NCI-H446 (cell line): ENCODE measurements at places on chromosomes 4 and X.

DNA sequence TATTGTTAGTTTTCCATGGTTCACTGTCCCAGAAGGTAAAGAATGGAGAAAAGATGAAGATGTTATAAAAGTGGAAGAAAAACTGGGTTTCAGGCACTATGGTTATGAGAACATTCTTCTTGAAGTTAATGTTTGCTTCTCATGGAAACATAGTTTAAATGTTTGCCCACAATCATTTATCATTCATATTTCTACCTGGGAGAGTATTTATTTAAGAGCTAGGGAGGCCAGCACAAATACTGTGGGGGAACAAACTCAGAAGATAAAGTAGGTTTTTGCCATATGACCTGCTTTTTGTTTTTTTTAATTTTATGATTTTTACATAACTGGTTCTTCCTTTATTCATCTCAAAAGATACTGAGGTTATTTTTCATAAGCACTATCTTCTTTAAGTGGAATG lies 96.8 kb downstream of the GC start:
- no peak for DNase-seq

DNA sequence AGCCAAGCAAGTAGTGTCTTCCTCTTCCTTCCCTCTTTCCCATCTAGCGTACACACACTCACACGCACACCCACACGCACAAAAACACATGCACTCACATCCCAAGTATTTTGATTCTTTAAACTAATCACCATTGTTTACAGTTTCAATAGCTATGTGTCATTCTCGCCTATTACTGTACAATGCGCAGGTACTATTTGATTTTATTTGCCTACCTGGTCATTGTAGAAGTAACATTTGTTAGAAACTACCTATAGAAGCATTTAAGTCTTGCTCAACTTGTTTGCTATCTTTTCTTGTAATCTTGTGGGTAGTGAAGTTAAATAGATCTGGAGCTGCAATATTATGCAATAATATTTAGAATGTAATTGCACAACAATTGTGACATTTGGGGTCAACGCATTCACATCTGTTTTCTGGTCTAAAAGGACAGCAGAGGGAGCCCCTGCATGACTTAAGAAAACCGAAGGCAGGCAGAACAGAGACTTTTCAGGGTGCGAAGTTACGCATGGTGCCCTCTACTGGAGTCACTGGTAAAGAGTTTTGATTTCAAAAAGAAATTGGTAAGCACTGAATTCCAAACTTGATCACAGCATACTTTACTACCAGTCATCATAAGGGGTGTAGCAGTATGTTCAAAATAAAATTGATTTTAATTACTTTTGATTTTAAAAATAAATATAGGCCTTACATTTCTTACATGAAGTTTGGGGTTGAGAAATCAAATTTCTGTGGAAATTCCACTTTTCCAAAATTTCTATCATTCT lies 503.3 kb upstream of the FAM241A start:
- DNase-seq: peak; percentile 48

DNA sequence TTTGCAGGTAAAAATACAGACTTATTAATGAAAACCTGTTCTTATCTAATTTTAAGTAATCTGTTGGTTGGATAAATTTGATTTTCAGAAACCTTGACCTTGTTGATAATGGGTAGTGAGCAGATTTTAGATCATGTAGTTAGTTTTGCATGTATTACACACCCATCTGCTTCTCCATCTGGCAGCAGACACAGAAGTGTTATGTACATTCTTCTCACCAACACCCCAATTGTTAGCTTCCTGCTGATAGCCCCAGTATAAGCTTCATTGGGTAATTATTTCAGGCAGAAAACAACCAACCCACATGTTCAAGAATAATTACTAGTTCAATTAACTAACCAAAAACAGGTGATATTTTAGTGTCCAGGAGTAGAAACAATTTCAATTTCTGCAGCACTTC lies 1740.5 kb upstream of the AGA start:
- DNase-seq: no peak

DNA sequence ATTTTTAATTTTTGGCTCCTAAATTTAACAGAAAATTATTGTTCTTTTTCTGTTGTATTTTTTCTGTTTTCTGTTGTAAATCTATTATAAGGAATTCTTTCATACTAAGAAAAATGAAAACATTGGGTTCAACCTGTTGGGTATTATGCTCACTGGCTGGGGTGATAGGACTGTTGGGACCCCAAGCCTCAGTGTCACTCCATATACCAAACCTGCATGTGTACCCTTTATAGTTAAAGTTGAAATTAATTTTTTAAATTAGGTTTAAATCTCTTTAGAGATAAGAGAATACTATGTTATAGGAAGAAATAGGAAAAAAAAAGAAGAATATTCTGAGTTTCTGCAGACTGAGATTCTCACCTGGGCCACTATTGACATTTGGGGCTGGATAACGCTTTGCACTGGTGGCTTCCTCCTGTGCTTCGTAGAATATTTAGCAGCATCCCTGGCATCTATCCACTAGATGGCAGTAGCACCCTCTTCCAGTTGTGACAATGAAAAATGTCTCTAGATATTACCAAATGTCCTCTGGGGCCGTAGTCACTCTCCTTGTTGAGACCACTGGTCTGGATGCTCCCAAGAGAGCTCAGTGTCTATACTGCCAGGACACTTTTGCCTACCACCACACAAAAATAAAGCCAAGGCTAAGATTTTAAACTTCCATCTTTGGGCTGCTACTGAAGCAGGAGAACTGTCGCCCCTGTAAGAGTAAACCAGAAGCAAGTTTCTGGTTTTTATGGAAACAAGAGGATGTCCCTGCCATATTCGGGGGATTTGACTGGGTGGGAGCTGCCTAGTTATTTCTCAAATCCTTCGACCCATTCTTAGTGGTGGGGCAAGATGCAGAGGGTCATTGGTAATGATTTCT lies 22.4 kb upstream of the CLTRN start:
- peak; percentile 9 for DNase-seq

GRCh38 chr4:89567936-89568335 lies 260.3 kb upstream of the GPRIN3 start:
- no peak for DNase-seq

- peak; percentile 92 for DNase-seq
Observed at GRCh38 chr4:6716018-6716911, at the start of gene BLOC1S4. Gene BLOC1S4, plus strand, starts transcription at chr4:6716174. Its CDS starts 36 bp downstream, at chr4:6716210.

DNA sequence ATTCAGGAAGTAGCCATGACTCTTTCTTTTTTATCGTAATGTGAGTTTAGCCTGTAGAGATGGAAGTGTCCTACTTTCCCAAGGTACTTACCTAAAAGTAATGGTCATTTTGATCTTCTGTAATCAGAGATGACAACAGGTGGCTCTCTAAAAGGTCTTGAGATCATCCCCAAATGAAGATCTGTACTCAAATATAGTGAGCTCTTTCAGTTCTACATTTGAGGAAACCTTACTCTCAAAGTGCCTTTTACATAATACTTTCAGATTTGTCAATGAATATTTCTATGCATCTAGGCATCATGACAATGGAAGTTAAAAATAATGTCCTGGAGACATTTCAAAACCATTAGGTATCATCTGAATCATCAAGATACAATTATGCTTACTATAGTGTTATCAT lies 17.2 kb upstream of the MND1 start:
- no peak for DNase-seq

DNA sequence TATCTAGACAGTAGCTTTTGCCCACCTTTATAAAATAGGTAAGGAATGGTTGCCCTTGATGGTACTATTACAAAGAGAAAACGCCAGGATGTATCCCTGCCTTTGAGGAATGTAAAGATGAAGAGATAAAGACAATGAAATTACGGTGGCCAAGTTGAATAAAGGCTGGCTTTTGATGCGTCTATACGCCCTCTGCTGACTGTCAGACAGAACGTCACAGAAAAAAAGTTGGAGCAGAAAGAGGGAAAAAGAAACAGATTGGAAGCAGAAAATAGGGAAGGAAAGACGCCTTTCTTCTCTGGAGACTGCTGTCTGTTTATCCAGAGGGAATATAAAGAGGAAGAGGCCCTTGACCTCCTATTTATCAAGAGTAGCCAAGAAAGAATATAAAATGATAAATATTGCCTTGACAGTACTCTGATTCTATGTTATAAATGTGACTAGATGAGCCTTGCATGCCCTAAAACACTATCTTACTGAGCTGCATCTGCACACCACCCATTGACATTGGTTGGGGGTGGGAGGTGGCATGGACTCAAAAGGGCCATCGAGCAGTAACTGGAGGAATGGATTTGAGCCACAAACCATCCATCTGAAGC lies 30.6 kb downstream of the PCDH19 start:
- DNase-seq: peak; percentile 29

DNA sequence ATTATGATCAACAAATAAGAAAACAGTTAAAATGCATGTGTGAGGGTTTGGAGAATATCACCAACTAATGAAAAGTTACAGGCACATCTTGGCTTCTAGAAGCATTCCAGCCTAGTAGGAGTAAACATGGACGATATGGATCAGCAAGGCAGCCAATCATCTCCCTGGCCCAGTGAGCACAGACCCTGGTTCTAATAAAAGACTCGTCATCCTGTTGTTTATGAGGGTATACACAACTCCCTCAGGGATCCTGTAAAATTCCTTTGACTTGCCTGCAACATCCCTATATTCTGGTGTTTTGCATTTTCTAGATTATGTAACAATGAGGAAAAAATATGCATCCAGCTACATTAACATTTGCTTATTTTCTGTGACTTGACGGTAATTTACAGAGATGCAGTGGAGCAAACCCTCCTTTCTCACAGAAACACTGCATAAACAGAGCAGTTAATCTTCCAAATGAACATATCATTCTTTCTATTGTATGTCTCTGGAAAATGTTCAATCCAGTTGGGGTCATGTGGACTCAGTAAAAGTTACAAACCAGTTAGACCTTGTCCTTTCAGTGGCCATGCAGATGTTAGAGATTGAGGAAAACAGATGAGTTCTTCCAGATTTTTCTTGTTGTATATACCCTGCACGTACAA lies 88.9 kb upstream of the NDP start:
- DNase-seq: no peak

- no peak for DNase-seq
Observed at GRCh38 chr4:168537571-168537970, 40.7 kb downstream of the PALLD start.

- no peak for DNase-seq
Observed at GRCh38 chrX:23699636-23700194, 32.4 kb downstream of the PRDX4 start.

- no peak for DNase-seq
Observed at GRCh38 chr4:140256335-140256734, 102.4 kb upstream of the MAML3 start.

DNA sequence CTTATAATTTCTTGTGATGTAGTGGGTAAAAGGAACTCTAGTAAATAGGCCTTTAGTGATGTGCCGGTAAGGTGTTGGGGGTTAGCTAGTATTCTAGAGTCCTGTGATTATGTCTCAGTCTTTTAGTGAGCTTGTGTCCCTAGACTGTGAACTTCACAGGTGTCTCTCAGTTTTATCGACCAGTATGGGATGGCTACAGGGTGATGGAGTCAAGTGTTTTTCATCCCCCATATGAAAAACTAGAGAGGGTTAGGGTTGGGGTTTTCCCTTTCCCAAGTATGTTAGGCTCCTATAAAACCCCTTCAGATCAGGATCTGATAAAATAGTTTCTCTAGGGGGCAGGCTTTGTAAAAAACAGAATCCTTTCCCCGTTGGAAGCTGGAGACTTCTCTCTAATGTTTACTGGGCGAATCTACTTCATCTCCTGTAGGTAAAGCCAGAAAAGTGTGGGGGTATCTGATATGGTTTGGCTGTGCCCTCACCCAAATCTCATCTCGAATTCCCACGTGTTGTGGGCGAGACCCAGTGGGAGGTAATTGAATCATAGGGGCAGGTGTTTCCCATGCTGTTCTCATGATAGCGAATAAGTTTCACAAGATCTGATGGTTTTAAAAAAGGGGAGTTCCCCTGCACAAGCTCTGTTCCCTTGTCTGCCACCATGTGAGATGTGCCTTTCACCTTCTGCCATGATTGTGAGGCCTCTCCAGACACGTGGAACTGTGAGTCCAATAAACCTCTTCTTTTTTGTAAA lies 120.8 kb downstream of the DTHD1 start:
- DNase-seq: no peak

DNA sequence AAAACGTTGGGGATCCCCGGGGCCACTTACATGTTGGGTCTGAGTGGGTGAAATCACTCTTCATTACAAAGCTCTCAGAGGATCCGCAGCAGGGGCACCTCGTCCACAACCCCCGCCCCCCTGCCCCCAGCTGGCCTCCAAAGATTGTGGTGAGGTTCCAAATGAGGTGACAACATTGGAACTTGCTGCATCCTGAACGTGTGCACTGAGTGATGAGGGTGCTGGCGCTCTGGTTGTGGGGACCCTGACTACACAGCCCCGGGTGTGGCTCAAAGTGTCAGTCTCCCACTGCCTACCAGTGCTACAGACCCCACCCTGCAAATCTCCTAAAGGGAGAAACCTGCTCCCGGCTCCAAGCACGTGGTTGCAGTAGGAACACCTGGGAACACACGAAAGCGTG lies 111.9 kb downstream of the PHKA2 start:
- no peak for DNase-seq

DNA sequence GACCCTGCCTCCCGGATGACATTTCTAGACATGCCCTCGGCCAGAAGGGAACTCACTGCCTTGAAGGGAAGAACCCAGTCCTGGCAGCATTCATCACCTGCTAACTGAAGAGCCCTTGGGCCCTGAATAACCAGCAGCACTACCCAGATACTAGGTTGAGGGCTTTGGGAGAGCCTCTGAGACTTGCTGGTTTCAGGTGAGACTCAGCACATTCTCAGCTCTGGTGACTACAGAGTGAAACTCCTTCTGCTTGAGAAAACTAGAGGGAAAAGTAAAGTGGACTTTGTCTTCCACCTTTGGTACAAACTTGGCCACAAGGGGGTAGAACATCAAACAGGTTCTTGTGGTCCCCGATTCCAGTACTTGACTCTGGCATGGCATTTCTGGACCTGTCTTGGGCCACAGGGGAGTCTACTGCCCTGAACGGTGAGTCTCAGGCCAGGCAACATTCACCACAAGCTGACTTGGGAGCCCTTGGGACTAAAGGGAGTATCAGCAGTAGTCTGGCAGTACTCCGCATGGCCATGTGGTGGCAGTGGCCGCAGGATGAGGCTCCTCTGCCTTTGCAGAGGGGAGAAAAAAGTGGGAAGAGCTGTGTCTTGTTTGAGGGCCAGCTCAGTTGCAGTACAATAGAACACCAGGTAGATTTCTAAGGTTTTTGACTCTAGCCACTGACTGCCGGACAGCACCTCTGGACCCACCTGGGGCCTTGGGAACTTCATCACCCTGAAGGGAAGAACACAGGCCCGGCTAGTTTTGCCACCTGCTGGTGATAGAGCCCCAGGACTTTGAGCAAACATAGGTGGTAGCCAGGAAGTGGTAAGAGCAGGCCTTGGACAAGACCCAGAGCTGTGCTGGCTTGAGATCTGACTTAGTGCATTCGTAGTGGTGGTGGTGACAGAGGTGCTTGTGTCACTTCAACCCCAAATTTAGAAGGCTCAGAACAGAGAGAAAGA lies 414.8 kb downstream of the OPHN1 start:
- no peak for DNase-seq
